Ovary (tissue), 10 donors: ENCODE measurements at places on chromosomes 13 and 19. TPM values are rescaled to one million over a fixed set of nuclear protein-coding genes. Genes with fewer than 3 reads are reported as not detected.
A peak's percentile ranks its signal among the peaks of the same experiment; 100 is the strongest.

GRCh38 chr13:30456290-30456689 lies 9.4 kb downstream of the HMGB1 start:
- DNase-seq, result no peak

GRCh38 chr13:67769987-67770341 lies 539.8 kb upstream of the PCDH9 start:
- DNase-seq, result no peak

DNA sequence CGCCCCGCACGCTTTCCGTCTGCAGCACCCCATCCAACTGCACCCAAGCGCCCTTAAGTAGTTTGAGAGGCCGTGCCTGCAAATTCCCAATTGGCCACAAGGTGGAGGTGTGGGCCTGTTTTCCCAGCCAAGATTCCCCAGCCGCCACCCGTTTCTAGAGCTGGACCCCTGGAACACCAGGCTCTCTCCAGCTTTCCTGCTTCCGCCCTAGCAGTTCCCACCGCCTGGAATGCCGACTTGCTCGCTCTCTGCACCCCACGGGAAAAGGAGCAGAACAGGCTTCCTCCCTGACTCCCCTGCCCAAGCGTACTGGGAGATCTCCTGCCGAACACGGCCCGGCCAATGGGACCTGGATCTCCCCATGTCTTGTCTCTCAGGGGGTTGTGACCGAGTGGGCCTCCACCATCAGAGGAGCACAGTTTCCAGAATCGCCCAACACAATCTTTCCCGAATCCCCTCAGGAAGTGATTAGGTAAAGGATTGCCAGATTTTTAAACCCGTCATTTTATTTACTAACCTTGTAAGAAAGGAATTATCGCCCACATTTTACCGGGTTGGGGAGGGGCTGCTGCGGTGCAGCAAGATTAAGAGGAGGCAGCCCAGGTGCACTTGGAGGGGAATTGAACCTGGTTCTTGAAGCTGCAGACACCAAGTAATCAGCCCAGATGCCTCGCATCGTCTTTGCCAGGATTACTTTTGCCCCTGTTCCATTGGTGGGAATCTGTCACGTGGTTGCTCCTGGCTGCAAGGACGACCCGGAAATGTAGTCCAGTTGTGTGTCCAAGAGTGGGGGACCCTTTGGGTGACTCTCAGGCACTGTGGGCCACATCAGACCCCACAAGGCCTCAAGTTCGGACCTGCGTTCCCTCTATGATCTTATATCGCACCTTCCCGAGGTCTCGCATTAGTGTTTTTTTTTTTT lies 3.5 kb upstream of the NAPSA start:
- peak; percentile 87 for DNase-seq

- peak; percentile 51 for DNase-seq
These were observed 3.0 kb upstream of the INSL3 start for GRCh38 chr19:17824339-17824738.

WDR62 gene
- 0.18 TPM for polyA plus RNA-seq

TEX101 gene
- not detected for polyA plus RNA-seq
